ENCODE measurements at places on chromosomes 3 and 15. TPM values are rescaled to one million over a fixed set of nuclear protein-coding genes. Genes with fewer than 3 reads are reported as not detected.

DNA sequence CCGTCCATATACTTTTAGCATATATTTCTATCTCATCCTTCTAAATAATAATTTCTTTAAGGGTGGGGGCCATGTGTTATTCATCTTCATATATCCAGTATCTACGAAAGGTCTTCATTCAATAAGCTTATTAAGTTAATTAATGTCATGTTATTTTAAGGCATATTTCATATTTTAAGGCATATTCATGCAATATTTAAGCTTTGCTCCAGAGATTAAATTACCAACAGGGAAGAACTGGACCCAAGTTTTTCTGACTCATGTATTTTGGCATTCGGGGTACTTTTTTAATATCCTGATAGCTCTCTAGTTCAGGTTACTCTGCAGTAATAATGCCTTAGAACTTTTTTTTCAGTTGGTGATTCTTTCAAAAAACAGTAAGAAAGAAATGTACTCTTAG lies 27.4 kb downstream of the PHC3 start:
- no peak overlapping the region for H3K4me3 ChIP-seq
- H3K36me3 ChIP-seq = peaks cover 38% of the 10 kb centered on the region
- no peak for DNase-seq
- H3K27ac ChIP-seq = no peak overlapping the region
- H3K27me3 ChIP-seq = no peaks in the 10 kb centered on the region

The PPP2R3A gene
- total RNA-seq = not detected

- peak overlapping the region; percentile 95 for H3K27ac ChIP-seq
- H3K4me1 ChIP-seq = peaks cover 65% of the 10 kb centered on the region
- no peaks in the 10 kb centered on the region for H3K27me3 ChIP-seq
- H3K36me3 ChIP-seq = peaks cover 34% of the 10 kb centered on the region
Measured at GRCh38 chr3:30610702-30611368, 4.4 kb downstream of the TGFBR2 start.

GRCh38 chr3:119524931-119525662 lies 26.8 kb downstream of the TIMMDC1 start:
- DNase-seq = no peak
- no peaks in the 10 kb centered on the region for H3K27me3 ChIP-seq
- H3K4me3 ChIP-seq = no peak overlapping the region
- H3K27ac ChIP-seq = no peak overlapping the region

DNA sequence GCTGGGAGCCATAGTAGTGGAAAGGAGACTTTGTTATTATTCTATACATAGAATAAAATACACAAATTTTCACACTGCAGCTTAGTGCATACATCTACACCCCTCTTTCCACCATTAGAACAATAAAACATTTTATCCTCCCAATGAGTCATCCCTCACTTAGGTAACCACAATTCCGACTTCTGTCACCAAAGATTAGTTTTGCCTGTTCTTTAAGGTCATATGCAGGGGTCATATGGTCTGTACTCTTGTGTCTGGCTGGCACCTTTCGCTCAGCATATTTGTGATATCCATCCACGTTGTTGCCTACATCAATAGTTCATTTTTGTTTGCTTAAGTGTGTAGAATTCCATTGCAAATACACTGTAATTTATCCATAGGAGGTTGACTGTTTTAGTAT lies 399.4 kb downstream of the SHQ1 start:
- no peak overlapping the region for H3K27ac ChIP-seq
- no peak overlapping the region for H3K4me3 ChIP-seq
- DNase-seq = no peak
- H3K36me3 ChIP-seq = peaks cover 26% of the 10 kb centered on the region
- H3K27me3 ChIP-seq = peaks cover 19% of the 10 kb centered on the region

The PTX3 gene
- not detected for total RNA-seq

The PPP1R14D gene
- total RNA-seq = not detected

- DNase-seq = no peak
- H3K36me3 ChIP-seq = peaks cover 22% of the 10 kb centered on the region
- peak overlapping the region; percentile 87 for H3K27ac ChIP-seq
- H3K4me3 ChIP-seq = peak overlapping the region; percentile 100
- peaks cover 48% of the 10 kb centered on the region for H3K4me1 ChIP-seq
- no peaks in the 10 kb centered on the region for H3K27me3 ChIP-seq
Measured at GRCh38 chr15:90531147-90531546, 1.4 kb downstream of the CRTC3 start.

DNA sequence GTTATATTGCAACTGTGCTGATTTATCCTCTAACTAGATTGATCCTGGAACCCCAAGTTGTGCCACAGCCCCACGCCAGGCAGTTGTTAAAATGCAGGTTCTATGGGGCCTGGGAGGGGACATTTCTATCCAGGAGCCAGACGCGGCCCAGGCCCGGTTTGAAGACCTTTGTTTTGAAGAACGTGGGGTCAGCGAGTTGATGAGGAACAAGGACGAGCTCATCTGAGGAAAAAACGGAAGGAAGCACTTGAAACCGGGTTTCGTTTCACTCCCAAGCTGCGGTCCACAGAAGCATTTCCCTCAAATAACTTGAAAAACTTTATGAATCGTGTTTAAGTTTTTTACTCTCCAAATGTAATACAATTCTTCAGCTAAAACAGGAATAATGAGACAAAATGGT lies 76.4 kb downstream of the CHSY1 start:
- H3K4me3 ChIP-seq = no peak overlapping the region
- DNase-seq = no peak
- peaks cover 45% of the 10 kb centered on the region for H3K36me3 ChIP-seq
- H3K27me3 ChIP-seq = no peaks in the 10 kb centered on the region
- H3K4me1 ChIP-seq = peaks cover 23% of the 10 kb centered on the region

The MCTP2 gene
- total RNA-seq = 83.8 TPM

- no peak overlapping the region for H3K27ac ChIP-seq
- no peak for DNase-seq
- H3K27me3 ChIP-seq = no peaks in the 10 kb centered on the region
- H3K4me1 ChIP-seq = no peaks in the 10 kb centered on the region
- H3K4me3 ChIP-seq = no peak overlapping the region
- H3K36me3 ChIP-seq = no peaks in the 10 kb centered on the region
Measured at GRCh38 chr3:19116239-19116638, 32.1 kb upstream of the KCNH8 start.

DNA sequence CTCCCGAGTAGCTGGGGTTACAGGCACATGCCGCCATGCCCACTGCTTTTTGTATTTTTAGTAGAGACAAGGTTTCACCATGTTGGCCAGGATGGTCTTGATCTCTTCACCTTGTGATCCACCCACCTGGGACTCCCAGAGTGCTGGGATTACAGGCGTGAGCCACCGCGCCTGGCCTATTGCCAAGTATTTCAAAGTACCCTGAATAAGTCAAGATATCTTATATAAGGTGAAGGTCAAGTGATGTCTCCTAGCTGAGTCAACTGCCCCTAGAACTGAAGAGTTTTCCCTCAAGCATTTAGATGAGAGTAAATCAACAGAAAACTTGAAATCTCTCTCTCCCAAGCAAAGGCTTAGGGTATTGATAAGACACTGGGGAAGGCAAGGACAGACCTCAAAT lies 63.9 kb downstream of the RPL22L1 start:
- H3K4me1 ChIP-seq = no peaks in the 10 kb centered on the region
- H3K27ac ChIP-seq = no peak overlapping the region
- no peaks in the 10 kb centered on the region for H3K36me3 ChIP-seq

DNA sequence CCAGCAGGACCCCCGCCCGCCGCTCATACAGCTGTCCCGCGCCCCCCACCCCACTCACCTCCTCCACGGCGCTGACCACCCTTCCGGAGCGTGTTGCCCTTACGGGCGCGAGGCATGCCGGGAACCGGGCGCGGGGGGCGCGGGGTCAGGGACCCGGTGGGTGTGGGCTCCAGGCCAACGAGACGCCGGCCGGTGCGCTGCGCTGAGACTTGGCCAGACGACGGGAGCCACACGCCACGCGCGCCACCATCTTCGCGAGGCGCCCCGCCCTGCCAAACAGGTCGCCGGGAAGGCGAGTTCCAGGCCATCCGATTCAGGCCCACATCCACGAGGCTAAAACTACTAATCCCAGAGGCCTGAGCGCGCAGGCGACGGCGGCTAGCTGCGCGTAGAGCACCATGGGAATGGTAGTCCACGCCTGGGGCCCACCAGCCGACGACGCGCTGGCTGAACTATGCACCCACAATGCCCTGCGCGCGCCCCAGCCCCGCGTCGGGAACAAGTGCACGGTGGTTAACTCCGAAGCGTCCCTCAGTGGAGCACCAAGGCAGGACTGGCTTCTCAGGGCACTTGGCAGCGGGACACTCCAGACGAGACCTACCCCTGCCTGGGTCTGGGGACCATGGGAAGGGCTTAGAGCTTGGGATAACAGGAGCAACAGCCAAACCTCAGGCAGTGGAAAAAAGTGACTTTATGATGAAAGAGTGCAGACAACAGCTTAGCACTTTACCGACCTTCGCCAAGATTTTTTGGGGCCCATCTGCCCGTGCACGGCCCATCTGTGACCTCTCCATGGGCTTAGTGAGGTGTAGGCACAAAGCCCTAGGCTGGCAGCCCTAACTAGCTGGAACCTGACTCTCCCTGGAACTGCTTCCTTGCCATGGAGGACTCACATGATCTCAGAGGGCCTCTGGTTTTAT lies at the start of gene IFRD2:
Gene IFRD2 (minus strand): TSS at position 271 of the 920 bp plus-strand sequence. CDS start 155 bp downstream, at position 116.
- DNase-seq = peak; percentile 98
- H3K27ac ChIP-seq = peak within 1 kb of the TSS; percentile 97
- peak within 1 kb of the TSS; percentile 79 for H3K4me3 ChIP-seq
- peaks cover 22% of the 10 kb centered on the region for H3K4me1 ChIP-seq

The CPNE9 gene
- not detected for total RNA-seq

- no peaks in the 10 kb centered on the region for H3K27me3 ChIP-seq
- H3K4me1 ChIP-seq = peaks cover 50% of the 10 kb centered on the region
- peaks cover 32% of the 10 kb centered on the region for H3K36me3 ChIP-seq
Measured at GRCh38 chr3:141242377-141243092, 10.9 kb downstream of the PXYLP1 start.

- H3K27me3 ChIP-seq = no peaks in the 10 kb centered on the region
- no peak for DNase-seq
- H3K36me3 ChIP-seq = no peaks in the 10 kb centered on the region
- H3K27ac ChIP-seq = no peak overlapping the region
- H3K4me1 ChIP-seq = peaks cover 2% of the 10 kb centered on the region
Measured at GRCh38 chr3:21330293-21330692, 420.7 kb downstream of the ZNF385D start.

- H3K4me1 ChIP-seq = no peaks in the 10 kb centered on the region
- no peaks in the 10 kb centered on the region for H3K36me3 ChIP-seq
- no peak overlapping the region for H3K27ac ChIP-seq
- DNase-seq = no peak
Measured at GRCh38 chr3:175484666-175485065, 625.5 kb downstream of the NAALADL2 start.

The APBA2 gene
- 7.9 TPM for total RNA-seq

GRCh38 chr15:77059786-77060361 lies 11.0 kb downstream of the TSPAN3 start:
- peak overlapping the region; percentile 29 for H3K27ac ChIP-seq
- H3K4me3 ChIP-seq = no peak overlapping the region
- peaks cover 33% of the 10 kb centered on the region for H3K4me1 ChIP-seq
- no peak for DNase-seq

DNA sequence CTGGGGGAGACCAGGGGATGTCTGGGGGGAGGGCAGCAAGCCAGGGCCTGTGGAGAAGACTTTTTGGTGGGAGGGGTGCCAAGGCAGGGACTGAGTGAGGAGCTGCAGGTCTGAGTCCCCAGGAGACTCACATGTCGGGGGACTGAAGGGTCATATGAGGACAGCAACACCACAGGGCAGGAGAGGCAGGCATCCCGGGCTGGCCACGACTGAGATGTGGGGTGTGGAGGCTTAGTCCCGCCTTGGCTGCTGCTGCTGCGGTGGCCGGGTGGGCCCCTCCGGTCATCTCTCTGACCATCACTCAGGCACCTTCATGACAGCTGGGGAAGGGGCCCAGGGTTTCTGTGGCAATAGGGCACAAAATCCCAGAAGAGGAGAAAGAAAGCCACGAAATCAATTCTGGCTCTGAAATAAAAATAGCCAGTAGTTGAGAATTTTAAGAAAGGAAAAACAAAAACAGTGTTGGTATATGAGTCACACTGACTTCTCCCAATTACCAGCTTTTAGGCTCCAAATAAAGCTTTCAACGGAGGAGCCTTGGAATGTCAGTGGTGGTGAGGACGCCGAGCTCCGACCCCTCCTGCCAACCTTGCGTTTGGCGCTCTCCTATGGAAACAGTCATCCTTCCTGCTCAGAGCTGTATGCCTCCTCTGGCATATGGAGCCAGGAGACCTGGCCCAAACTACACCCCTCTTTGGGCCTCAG lies 52.9 kb upstream of the ITGA11 start:
- peaks cover 28% of the 10 kb centered on the region for H3K27me3 ChIP-seq
- no peaks in the 10 kb centered on the region for H3K36me3 ChIP-seq
- H3K4me3 ChIP-seq = no peak overlapping the region
- no peak overlapping the region for H3K27ac ChIP-seq

GRCh38 chr3:124496061-124496460 lies 234.2 kb upstream of the UMPS start:
- peaks cover 2% of the 10 kb centered on the region for H3K4me1 ChIP-seq
- peaks cover 38% of the 10 kb centered on the region for H3K27me3 ChIP-seq
